ENCODE measurements at places on chromosomes 1 and 21.

DNA sequence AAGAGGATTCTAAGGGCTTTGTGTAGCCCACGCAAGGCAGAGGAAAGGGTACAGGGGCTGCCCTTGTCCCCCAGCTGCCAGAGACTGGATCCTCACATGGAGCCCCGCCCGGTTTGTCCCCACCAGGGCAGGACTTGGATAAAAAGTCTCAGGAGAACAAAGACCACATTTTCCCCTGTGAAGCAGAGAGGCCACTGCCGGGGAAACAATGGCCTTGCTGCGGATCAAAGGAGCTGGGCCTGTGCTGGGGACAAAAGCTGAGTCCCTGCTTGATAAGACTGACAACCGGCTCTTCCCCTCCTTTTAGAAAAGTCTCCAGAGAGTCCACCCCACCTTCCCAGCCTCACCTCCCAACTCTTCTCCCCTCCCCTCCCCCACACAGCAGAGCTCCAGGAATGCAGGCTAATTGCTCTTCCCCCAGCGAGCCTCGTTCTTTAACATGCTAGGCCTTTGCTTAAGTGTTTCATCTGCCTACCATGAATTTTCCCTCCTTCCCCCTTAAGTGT, 142.4 kb downstream of the PLPP3 start:
- no peak for DNase-seq

DNA sequence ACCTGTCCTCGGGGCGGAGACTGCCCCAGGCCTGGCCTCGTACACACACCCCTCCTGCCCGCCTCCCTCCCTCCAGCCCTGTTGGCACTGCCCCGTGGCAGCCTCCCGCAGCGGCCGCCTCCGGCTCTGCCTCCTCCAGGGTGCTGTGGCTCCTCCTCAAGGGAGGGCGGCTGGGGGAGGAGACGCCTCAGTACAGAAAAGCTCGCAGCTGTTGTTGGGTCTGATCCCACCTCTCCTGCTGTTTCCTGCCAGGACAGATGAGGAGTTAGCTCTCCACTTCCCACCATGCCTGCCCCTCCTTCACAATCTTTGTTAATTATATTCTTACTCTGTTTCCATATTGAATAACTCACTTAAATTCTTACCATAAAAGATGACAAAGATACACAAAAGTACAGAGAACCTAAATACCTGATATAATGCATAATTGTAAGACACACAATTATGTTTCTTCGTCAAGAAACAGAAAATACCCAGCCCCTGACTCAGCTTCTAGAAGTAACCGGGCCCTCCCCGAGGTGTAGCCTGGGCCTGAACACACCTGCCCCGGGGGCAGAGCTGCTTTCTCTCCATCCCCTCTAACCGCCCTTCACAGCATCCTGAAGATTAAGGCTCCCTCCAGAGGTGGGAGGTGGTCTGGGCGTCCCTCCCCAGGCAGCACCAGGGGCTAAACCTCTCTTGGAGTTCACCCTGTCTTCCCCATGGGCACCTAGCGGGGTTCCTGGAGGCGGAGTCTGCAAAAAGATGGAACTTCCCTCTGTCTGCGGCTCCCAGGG, 30.6 kb upstream of the COL6A1 start:
- no peak for DNase-seq

GRCh38 chr1:6794164-6794563, 8.9 kb downstream of the CAMTA1 start:
- no peak for DNase-seq

GRCh38 chr21:37994211-37994610, 78.0 kb upstream of the KCNJ6 start:
- no peak for DNase-seq
